Femur (tissue), 1 donor: ENCODE measurements at places on chromosomes 3 and 15.
A peak's percentile ranks its signal among the peaks of the same experiment; 100 is the strongest.

DNA sequence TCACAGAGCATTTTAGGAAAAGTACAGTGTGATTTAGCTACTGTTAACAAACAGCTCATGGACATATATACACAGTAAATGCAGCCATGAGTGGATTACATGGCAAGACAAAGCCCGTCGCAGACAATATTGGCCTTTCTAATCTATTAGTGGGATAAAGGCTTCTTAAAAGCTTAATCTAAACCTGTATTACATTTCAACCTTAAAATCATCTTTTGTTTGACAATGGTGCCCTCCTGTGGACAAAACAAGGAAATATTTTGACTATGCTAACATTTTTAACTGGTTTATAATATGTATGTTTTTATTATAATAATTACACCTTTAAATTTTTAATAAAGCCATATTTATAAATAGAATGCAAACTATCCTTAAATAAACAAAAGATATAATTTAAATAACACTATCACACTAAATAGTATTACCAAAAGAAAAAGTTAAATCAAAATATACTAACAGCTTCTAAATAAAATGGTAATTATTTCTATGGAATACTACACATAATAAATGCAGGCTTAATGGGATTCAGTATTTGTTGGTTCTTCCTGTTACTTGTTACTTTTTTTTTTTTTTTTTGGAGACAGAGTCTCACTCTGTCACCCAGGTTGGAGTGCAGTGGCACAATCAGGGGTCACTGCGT is 38.6 kb downstream of the TAFA4 start:
- DNase-seq, result no peak

DNA sequence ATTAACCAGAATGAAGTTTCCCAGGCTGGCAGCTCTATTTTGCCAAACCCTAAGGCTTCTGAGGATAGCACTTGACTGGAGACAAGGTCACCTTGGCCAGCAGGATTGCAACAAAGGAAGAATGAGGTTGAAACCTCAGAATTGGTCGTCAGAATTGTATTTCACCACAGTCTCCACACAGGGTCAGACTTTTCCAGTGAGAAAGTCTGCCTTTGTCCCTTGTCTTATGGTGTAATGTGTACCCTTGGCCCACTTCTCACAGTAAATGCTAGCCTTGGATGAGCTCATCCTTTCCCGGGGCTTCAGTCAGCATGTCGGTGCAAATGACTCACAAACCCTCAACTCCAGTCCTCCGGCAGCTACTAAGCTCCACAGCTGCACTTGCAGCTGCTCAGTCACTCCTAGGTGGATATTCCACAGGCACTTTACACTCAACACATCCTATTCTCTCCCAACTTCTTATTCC is 19.7 kb downstream of the SSR3 start:
- peak; percentile 89 for DNase-seq

GRCh38 chr3:66428733-66429132 is 72.1 kb downstream of the LRIG1 start:
- DNase-seq, result peak; percentile 79

DNA sequence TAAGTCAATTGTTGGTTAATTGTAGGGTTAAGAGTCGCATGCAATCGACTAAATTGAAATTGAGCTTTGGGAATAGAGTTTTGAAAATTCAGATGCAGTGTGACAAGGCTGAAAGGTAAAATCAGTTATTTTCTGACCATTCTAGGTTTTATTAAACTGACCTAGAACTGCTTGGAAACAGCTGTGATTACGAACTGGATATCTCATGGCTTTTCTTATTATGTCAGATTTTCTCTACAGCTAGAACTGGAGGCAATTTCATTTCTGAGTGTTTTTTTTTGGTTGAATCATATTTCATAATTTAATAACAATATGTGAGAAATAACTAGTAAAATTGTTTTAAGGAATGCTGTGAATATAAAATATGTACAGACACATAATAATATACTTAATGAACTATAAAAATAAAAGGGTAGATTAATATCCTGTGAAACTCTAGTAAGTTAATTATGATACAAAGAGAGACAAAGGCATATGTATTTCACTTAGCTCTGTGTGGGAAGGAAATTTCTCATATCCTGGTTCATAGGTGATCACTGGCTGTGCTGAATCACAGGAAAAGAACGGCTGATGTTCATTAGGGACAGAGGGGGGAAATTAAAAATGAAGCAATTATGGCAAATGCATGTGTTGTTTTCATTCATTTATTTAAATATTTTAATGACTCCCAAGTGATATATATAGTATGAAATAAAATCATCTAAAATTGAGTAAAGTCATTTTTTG is 403.2 kb downstream of the ZIC1 start:
- DNase-seq, result no peak

DNA sequence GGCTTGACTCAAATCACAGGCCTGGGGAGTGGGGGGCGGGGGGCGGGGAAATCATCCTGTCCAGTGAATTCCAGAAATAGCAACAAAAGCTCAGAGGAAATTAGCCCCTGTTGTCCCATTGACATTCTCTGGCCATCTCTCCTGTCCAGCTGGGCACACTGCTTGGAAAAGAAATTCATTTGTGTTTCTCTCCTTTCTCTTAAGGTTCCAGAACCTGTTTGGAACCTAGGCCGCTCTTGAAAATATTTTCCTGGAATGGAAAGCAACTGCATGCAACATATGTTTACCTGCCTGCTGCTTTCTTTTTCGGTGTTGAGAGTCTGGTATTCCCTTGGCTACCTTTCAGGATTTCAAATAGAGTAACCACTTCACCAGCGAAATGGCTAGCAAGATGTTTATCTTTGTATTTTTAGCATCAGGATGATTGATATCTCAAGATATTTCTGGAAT is 169.0 kb downstream of the GHSR start:
- DNase-seq, result no peak

DNA sequence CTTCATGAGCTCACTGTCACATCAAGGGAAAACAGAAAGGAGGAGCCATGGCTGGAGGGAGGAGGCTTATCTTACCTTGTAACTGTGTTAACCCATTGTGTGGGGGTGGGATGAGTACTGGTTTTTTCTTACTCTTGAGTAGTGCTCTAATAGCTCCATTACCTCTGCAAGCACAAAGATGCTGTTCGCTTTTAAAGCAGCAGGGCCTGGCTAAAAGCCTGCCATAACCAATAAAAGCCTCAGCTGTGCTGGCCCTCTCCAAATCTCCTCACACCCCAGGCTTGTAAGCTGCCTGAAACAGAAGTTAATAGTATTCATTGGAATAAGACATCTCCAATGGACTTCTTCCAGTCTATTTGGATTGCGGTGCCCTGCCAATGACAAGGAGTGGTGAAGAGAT is 544.1 kb downstream of the TUSC7 start:
- no peak for DNase-seq
